CD14-positive monocyte (primary cell): ENCODE measurements at places on chromosomes 6 and 20. TPM values are rescaled to one million over a fixed set of nuclear protein-coding genes. Genes with fewer than 3 reads are reported as not detected.

DNA sequence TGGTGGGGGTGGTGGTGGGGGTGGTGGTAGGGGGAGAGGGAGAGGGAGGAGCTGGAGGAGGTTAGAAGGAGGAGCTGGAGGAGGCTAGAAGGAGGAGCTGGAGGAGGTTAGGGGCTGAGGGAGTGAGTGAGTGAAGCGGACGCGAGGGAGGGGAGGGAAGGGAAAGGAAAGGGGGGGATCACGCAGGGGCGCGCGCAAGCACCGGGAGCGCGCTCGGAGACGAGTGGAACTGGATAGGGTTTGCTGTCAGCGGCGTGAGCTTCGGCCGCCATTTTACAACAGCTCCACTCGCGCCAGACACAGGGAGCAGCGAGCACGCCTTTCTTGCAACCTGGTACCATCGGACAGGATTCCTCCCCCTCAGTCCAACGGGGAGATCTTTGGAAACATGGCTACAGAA lies 90.5 kb upstream of the FERMT1 start:
- no peaks in the 10 kb centered on the region for H3K4me1 ChIP-seq
- DNase-seq: no peak
- H3K36me3 ChIP-seq: no peaks in the 10 kb centered on the region
- H3K27me3 ChIP-seq: no peaks in the 10 kb centered on the region
- H3K4me3 ChIP-seq: no peak overlapping the region

Gene ECT2L
- polyA plus RNA-seq: not detected

Gene CTNNBL1
- 83.2 TPM for polyA plus RNA-seq

Gene RAB44
- polyA plus RNA-seq: 17.1 and 18.0 TPM in 2 replicates
